Mesenteric fat pad (tissue), 1 donor: ENCODE measurements at places on chromosomes 1 and 21. TPM values are rescaled to one million over a fixed set of nuclear protein-coding genes. Genes with fewer than 3 reads are reported as not detected.

Gene ARHGEF16
- total RNA-seq, result 1.6 TPM

Gene EDARADD
- total RNA-seq, result 0.35 TPM

Gene SEC16B
- total RNA-seq, result 2.9 TPM

Gene RPE65
- not detected for total RNA-seq

Gene THEM5
- total RNA-seq, result not detected

Gene SYT14
- total RNA-seq, result not detected
